Activated CD4-positive, alpha-beta T cell treated with anti-CD3 and anti-CD28 coated beads for 24 hours (primary cell): ENCODE measurements at places on chromosomes 6 and 20.

GRCh38 chr6:101116337-101116736 is 235.2 kb upstream of the ASCC3 start:
- DNase-seq: no peak

DNA sequence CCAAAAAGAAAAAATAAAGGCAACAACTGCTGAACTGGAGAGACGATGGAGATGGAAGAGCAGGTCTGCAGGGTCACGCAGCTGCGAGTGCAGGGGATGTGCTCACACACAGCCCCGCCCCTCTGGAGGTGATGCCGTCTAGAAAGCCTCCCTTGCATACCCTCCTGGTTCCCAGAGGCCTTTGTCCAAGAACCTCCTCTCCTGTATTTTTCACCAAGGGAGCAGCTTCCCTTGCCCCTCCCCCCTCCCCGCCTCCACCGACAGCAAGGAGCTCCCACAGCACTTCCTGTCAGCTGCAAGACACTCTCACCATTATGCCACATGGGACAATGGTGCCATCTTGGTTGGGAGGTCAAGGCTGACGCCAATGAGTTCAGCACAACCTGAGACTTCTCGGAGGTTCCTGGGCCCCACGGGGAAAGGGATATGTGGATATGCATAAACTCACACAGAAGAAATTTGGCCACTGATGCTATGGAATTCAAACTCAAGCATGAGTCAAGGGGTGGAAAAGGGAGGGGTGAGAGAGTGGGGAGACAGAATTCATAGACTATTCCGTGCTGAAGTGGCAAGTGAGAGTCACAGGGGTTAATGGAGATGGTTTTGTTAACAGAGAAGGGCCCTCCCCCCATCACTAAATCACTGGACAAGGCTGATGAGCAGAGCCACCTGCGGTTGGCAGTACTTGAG is 132.9 kb downstream of the SCML4 start:
- no peak for DNase-seq

- no peak for DNase-seq
These were observed 55.4 kb downstream of the HS3ST5 start for GRCh38 chr6:114287461-114287860.

- DNase-seq: no peak
These were observed 50.9 kb downstream of the KCNS1 start for GRCh38 chr20:45049904-45050471.

DNA sequence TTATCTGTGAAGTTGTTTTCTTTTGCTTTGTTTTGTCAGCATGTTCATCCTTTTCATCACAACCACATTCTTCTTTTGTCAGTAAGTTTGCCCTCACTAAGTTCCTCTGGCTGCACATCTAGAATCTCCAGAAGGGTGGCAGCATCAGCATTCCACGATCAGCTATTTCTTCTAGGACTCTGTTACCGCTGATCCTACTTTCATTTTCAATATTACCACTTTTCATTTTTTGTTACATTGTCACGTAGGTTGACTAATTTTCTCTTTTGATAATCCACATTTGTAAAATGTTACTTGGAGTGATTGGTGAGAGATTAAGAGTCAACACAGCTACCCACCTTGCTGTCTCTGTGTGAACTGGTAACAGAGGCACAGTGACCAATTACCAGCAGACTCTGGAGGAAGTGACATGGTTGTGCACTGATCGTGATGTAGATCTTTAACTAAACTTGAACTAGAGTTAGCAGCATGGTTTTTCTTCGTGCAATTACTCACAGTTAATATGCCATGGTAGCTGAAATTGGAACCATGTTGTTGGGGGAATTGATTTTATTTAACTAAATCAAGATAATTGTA is 307.9 kb upstream of the SLC35B3 start:
- no peak for DNase-seq

- DNase-seq: no peak
These were observed 30.5 kb downstream of the CNKSR3 start for GRCh38 chr6:154479771-154480639.

GRCh38 chr6:21603082-21603952 is 9.8 kb downstream of the SOX4 start:
- DNase-seq: no peak

DNA sequence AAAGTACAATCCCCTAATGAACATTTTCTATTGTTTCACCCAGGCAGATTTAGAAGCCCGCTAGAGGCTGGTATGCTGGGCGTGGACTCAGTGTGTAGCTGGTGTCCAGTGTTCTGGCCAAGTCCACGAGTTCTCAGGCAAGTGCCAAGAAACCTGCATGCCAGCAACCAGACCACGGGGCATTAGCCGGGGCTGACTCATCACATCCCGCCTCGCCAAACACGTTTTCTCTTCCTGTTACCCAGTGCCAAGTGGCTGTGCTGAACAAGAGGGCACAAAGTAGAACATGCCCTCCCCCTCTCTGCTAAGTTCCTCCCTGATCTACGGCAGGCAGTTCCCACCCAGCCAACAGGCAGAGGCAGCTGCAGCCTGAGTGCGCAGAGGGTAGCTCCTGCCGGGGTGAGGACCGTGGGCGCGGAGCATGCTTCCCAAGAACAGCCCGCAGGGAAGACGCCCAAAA is 29.6 kb downstream of the RAMACL start:
- DNase-seq: no peak

DNA sequence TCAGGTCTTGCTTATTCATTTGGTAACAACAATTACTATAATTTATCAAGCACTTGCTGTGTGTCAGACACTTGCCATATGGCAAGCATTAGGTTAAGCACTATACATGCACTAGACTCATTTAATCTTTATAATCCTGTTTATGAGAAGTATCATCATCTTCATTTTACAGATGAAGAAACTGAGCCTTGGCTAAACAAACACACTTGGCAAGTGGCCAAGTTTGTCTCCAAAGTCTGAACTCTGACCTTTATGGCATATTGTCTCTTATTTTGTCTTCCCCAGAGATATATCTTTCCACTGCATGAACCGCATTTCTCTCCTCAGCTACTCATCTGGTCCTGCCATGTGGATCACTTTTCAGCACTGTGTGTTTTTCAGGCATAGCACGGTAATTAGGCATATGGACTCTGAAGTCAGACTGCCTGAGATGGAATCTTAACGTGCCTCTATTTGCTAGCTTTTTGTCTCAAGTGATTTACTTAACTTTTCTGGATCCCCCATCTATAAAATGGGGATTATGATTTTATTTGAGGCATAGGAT is 4.7 kb downstream of the ADGRF5 start:
- no peak for DNase-seq

GRCh38 chr20:23358923-23359593 is 2.9 kb upstream of the GZF1 start:
- DNase-seq: no peak

DNA sequence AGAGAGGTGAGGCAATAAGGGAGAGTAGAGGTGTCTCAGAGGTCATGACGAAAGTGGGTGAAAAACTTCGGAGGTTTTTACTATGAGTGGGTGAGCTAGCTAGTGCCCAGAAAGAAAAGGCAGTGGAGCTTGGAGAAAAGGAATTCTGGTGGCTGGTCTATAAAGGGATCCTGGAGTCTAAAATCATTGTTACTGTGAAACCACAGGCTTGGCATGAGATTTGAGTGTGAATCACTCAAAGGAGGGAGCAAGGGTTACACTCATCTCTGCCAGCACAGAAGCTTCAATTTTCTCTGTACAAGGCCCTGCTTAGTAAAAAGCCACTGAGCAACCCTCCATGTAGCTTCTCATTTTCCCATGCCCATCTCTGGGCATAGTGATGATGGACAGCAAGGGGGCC is 47.5 kb downstream of the CD83 start:
- no peak for DNase-seq

- no peak for DNase-seq
These were observed 1.9 kb downstream of the ID1 start for GRCh38 chr20:31606804-31607639.

DNA sequence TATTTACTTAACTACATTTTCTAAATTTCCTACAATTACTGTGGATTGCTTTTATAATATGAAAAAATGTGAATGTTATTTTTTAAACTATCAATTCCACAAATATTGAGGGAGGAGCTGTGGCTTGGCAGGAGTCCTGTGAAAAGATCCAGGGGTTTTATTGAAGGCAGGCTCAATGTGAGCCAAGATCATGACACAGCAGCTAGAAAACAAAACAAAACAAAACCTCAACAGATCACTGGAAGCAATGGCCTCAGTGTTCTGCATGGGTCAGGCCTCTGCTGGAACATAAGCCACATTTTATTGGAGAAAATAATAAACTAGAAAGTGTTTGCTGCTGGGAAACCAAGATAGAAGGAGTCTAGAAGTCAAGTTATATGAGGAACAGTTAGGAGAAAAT is 19.4 kb upstream of the RCAN2 start:
- DNase-seq: no peak

GRCh38 chr6:111183702-111184517 is 96.6 kb downstream of the SLC16A10 start:
- DNase-seq: no peak

DNA sequence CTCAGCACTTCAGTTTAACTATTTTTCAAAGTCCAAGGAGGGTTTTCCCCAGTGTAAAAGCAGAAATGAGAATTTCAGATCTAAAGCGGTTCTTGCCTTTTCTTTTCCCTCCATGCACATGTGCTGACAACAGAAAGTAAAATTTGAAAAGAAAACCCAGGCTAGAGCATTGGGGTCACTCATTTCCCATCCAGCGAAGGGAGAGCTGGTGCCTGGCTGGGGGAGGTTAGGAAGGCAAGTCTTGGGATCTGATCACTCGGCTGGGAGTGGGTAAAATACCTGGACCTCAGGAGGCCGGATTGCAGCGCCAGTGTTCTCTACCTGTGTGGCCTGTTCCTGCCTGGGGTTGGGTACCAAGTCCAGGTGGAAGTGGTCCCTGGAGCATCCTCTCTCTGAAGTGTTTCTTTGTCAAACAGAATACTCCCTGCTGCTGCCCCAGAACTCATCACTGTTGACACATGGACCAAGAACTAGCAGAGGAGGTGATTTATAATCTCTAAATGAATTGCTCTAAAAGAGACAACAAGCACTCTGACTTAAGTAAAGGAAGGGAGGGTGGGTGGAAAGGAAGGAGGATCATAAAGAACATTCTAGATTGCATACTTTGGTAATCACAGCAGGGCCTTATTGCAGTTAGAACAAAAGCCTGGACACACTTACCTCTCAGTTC is 136.0 kb downstream of the MTHFD1L start:
- DNase-seq: no peak

DNA sequence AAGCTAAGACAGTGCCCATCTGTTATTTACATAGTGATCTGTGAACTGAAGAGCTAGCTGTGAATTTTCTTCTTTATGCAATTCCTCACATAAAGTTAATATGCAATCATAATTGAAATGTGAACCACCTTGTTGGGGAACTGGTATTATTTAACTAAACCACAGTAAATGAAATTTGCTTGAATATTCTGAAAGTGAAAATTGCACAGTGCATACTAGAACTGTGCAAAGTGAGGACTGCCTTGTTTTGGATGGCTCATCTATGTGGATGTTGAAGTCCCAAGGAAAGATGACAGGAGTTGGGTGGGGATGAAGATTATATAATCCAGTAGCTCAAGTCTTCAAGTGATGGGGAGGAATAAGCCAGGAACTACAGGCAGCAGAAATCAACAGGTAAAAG is 5.7 kb upstream of the PHF10 start:
- DNase-seq: no peak
